Mucosa of descending colon (tissue), 3 donors: ENCODE measurements at places on chromosomes 2 and 18. TPM values are rescaled to one million over a fixed set of nuclear protein-coding genes. Genes with fewer than 3 reads are reported as not detected.

YES1 gene
- 48.2 TPM for total RNA-seq

AGXT gene
- total RNA-seq: 1.0 TPM

GCKR gene
- total RNA-seq: not detected

ANTXR1 gene
- 10.7 TPM for total RNA-seq

SCN9A gene
- total RNA-seq: 24.3 TPM

SLC1A4 gene
- 8.2 TPM for total RNA-seq

DNA sequence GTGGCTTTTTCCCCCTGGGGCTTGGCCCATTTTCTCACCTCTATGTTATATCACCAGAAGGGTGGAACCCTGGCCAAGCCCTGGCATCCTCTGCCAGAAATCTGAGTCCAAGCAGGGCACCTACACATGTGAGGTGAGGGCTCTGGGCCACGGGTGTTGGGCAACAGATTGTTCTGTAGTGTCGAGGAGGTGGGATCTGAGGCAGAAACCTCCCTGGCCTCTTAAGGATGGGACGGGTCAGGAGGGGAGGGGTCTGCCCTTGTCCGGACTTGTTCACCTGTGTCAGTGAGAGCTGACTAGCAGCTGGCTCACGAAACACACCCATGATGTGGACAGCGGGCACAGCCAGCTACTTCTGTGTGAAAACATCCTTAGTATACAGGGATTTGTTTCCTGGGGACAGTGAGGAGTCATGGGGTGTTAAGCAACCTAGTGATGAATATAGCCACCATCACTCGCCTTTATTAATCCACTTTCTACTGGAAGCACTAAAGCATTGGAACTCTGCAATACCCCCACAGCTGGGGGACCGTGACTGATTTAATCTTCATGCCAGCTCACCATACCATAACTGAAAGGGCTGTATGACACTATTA is 35.6 kb downstream of the EPAS1 start:
- DNase-seq: no peak

GRCh38 chr18:76376225-76376624 is 118.8 kb downstream of the ZNF516 start:
- DNase-seq: no peak

DNA sequence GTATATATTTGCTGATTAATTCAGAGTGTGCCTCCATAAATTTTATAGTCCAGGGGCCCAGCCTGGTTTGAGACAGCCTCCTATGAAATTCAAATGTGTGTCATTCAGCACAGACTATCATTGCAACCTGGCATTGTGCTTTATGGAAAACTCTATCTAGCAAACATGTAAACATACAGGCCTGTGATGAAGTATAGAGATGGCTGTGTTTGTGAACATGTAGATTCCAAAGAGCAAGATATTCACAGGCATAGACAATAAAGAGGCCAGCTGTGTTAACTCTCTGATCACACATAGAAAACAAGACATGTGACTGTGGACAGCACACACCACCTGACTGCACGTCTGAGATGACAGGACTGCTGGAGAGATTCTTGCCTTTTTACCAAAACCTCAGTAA is 297.9 kb downstream of the EN1 start:
- DNase-seq: no peak

DNA sequence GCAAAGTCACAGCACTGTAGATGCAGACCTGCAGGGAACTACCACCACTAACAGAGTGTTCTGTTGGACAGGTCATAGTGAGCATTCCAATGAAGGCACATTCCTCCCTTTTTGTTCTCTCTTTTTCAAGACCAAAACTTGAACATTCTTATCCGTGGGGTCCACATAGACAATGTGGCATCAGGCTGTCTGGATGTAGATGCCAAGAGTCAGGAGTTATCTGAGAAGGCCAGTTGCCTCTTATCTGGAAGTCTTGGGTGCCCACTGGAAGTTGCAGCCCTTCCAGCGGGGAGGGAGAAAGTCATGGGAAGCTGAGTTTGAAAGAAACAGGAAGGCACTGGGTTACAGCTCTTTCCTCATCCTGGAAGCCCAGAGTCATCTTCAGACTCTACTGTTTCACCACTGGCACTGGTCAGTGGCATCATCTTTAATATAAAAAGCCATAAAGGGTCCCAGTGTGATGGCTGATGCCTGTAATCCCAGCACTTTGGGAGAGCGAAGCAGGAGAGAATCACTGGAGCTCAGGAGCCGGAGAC is 61.4 kb downstream of the FAM161A start:
- no peak for DNase-seq

- peak; percentile 65 for DNase-seq
Measured at GRCh38 chr2:159153463-159153862, 133.0 kb downstream of the WDSUB1 start.

DNA sequence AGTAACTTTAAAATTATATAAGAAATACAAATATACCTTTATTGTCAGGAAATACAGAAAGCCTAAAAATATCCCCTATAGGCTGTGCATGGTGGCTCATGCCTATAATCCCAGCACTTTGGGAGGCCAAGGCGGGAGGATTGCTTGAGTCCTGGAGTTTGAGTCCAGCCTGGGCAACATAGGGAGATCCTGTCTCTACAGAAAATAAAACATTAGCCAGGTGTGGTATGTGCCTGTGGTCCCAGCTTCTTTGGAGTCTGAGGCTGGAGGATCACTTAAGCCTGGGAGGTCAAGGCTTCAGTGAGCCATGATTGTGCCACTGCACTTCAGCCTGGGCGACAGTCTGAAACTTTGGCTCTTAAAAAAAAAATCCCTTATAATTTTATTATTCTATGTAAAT is 29.1 kb downstream of the GLS start:
- DNase-seq: no peak

DNA sequence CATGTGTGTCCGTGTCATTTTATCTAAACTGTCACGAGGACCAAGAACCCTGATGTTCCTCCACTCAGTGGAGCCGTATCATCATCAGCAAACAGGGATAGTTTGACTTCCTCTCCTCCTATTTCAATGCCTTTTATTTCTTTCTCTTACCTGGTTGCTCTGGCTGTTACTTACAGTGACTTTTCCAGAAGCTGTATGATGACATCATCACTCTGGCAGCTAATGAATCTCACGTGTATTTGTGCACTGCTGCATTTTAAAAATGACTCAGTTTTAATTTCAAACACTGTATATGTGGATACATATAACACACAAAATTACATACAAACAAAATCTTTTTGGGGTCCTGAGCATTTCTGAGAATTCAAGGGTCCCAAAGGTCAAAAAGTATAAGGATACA is 481.4 kb downstream of the CDH2 start:
- no peak for DNase-seq

- DNase-seq: no peak
Measured at GRCh38 chr2:69471793-69472192, 34.6 kb upstream of the NFU1 start.

GRCh38 chr2:7012141-7012764 is 95.0 kb downstream of the RNF144A start:
- DNase-seq: no peak

DNA sequence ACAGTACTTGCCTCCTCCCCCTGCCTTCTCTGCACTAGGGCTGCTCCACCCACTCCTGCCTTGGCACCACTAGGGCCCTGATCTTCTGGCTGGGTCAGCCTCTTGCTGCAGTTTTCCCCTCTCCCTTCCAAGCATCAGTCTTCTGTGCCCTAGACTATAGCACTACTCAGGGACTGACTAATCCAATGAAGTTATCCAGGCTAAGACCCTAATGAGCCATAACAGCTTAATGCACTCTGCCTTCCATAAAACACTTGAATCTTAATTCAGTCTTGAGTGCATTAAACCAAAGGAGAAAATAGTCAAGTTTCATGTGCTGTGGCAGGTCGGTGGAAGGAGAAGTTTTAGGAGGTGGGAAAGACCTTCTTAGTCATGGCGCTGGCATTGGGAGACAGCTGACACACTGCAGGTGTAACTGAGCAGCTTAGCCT is 95.7 kb downstream of the BIN1 start:
- DNase-seq: no peak

- DNase-seq: no peak
Measured at GRCh38 chr2:186349508-186349907, 136.6 kb upstream of the ZC3H15 start.

- DNase-seq: no peak
Measured at GRCh38 chr2:188199716-188200128, 92.0 kb upstream of the GULP1 start.

- DNase-seq: no peak
Measured at GRCh38 chr2:82234283-82234874, 1929.8 kb upstream of the LRRTM1 start.

DNA sequence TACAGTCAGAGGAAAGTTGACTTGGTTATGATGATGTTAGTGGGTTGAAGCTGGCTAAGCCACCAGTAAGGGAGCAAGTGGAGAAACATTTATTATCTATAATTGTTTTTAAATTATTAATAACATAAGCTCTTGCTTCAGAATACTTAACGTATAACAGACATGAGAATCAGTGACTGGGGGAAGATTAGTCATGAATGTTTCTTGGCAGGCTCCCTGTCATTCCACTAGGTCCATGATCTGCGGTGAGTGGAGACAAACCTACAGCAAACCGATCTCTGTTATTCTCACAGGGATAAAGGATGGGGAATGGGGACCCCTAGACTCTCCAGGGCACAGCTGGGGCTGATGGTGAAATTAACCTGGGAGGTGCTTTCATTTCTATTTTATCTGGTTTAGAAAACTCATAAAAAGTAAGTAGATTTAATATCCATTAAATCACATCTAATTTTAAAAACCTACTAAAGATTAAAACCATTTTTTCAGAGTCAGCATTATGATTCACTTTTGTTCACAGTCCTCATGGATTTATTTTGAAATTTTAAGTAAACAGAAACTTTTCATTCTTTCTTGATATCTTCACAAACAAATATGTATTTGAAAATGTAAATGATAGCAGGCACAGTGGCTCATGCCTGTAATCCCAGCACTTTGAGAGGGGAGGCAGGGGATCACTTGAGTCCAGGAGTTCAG is 420.3 kb downstream of the PTPRM start:
- DNase-seq: no peak

DNA sequence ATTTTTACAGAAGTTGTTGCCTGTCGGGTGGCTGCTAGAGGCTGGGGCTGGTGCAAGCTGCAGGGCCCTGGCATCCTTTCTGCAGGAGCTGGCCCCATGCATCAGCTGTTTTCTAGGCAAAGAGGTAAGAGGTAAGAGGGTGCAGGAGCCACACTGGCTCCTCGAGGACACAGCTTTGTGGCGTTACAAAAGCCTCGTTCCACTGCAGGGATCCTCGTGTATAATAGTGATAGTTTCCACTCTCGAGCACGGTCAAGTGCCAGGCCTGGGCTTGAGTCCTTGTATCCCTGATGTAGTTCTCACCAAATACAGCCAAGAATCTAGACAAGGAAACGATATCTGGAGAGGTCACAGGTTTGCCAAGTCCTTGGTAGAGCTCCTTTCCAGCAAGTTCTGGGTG is 33.2 kb upstream of the FHOD3 start:
- DNase-seq: no peak

GRCh38 chr18:10194592-10194991 is 259.8 kb upstream of the APCDD1 start:
- DNase-seq: no peak

DNA sequence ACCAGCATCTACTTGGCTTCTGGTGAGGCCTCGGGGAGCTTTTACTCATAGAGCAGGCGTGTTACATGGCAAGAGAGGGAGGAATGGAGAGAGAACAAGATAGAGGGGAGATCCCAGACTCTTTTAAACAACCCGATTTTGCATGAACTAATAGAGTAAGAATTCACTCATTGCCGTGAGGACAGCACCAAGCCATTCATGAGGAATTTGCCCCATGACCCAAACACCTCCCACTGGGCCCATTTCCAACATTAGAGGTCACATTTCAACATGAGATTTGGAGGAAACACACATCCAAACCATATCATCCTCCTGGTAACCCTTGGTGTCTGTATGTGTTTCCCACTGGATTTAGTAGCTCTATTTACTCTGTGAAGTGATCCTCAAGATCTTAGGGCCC is 249.9 kb upstream of the SP5 start:
- no peak for DNase-seq

DNA sequence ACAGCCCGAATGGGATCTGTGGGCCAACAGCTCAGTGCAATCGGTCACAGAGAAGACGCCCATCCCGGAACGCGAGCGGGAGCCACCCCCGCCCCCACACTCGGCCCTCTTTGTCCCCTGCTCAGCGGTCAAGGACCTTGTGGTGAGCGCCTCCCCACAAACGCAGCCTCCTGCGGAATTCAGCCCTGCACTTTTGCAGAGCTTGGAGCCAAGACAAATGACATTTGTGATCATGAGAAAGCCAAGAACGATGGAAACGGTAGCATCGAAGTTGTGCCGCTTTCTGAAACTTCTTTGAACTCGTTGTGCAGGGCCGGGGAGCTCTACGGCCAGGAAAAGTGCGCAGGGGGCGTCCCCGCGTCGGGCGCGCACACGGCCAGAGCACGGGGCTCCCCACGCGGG is 6.7 kb upstream of the SALL3 start:
- no peak for DNase-seq

GRCh38 chr2:199977984-199978415 is 22.6 kb downstream of the MAIP1 start:
- DNase-seq: peak; percentile 65

DNA sequence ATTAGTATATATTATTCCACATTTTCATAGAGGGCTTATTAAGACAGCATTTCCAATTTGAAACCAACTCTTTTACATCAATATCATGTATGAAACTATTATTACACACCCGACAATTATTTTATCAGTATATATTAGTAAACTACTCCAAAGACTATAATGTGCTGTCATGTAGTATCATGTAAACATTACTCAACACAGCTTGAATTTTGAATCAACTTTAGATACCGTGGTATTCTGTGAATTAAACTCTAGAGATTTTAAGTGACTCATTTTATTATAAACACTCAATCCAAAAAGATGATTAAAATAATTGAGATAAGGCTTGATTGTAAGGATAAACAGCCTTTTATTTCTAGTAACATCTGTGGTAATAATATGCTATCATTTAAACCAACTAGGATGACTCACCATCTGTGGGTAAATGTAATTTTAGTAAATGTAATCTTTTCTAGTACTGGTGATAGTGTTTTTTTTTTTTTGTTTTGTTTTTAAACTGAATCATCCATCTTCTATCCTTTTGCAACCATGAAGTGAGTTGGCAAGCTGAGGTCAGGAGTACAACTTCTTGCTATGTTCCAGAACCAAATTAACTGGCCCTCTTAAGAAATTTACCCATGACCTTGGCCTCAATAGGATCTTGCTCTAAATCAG is 144.3 kb upstream of the SMAD7 start:
- no peak for DNase-seq

DNA sequence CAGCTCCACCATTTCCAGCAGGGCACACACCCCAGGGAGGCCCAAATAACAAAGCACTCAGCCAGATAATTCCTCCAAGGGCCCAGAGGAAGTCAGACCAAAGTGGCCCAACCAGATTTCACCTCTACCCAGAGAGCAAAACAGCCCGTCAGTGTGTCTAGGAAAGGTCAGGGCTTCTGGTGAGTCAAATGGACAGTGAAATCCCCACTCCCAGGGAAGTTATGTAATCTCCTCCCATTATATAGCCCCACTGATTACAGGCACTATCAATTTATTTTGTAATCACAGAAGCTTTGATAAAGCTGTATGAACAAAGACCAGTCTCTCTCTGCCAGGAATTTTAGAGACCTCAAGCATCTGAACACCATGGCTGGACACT is 4.0 kb downstream of the B4GALT6 start:
- DNase-seq: no peak
